Hepatocyte (in vitro differentiated cells): ENCODE measurements at places on chromosomes 6 and 20. TPM values are rescaled to one million over a fixed set of nuclear protein-coding genes. Genes with fewer than 3 reads are reported as not detected.

- no peak for DNase-seq
Measured at GRCh38 chr20:48959899-48960550, 38.5 kb downstream of the ARFGEF2 start.

DNA sequence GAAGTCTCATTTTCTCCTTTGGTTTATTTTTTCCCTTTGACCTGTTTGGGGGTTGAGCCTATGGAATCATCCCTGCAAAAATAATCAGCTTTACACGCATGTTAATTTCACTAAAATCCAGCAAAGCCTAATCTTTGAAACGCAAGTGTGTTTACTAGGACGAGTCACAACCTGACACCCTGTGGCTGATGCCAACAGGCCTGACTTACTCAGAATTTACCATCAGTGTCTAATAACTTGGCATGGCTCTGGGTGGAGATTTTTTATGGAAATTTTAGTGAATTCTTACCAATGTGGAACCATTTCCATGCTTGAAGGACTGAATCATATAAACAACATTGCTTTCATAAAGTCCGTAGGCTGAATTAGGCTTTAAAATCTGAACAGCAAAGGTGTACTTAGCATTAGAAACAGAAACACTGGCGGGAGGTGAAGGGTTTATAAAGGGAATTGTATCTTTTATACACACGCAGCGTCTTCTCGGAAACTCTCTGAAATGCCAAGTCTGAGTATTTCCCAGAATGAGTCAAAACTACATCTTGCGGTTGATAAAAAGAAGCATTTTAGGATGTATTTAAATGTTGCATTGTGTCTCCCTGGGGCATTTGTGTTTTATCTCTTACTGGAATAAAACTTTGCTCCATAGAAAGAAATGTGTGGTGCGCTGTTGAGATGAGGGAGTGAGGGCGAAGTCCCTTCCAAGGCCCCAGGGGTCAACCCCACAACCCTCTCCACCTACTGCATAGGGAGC, 81.2 kb downstream of the DACT2 start:
- DNase-seq: no peak

The DNAH8 gene
- total RNA-seq: 0.03 and 0.12 TPM in 2 replicates

DNA sequence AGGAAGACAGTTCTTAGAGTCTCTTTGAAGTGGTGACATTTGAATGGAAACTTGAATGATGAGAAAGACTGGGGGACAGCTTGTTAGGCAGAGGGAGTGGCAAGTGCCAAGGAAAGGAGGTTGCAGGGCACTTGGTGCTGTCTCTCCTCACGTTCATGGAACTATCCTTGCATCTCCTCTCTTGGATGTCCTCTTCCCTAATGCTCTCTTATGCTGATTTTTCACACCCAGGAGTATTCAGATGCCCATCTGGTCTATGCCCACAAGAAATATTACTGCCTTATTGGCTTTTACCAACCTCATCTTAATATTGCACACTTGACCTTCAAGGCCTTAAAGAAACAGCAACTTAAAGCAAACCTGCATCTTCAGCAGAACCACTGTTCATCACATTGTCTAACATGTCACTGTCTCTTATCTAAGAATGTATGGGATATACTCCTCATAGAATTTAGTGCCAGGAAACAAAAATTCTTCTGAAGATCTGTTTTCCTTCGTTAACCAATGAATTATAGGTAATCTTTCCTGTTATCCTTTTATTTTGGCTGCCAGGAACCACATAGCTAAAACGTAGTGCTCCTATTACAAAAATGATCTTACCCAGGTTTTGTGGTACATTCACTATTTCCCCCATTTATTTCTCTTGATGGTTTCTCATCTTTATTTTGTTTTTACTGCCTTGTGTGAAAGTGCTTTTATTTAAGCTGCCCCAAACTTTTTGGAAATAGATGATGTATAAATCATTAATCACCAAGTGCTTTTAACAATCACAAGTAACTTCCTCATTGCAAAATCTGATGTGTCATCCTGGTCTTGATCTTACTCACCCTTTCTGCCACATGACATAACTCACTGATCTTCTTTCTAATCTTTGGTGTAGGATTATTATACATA, 12.8 kb downstream of the RGS17 start:
- no peak for DNase-seq

DNA sequence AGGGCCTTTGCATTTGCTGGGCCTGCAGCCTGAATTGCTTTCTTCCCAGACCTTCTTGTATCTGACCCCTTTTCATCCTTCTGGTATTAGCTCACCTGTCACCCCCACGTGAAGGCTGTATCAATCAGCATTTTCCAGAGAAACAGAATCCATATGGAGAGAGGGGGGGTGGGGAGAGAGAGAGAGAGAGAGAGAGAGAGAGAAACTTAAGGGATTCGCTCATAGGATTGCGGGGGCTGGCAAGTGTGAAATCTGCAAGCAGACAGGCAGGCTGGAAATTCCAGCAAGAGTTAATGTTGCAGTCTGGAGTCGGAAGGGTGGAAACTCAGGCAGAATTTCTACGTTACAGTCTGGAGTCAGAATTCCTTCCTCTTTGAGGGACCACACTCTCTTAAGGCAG, 410.7 kb upstream of the SULF2 start:
- no peak for DNase-seq

The COL20A1 gene
- total RNA-seq: not detected in 2 replicates

GRCh38 chr6:127342296-127342945, 988 bp downstream of the ECHDC1 start:
- DNase-seq: peak; percentile 46

The ZSCAN23 gene
- 1.9 and 5.6 TPM in 2 replicates for total RNA-seq

DNA sequence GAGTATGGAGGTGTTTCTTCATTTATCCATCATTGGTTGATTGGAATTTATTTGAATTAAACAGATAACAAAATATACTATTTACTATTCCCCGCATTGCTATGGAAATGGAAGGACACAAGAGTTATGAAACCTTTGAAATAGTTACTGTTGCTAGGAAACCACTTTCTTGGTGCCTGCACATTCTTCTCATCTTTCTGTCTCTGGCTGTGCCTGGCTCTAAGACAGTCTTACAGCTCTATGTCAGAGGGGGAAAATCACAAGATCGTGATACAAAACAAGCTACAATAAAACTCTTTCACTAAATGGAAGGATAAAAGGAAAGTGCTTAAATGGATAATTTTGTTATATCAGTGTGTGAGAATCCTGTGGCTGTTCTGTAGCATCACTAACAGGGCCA, 453.0 kb downstream of the LMBRD1 start:
- DNase-seq: peak; percentile 30

DNA sequence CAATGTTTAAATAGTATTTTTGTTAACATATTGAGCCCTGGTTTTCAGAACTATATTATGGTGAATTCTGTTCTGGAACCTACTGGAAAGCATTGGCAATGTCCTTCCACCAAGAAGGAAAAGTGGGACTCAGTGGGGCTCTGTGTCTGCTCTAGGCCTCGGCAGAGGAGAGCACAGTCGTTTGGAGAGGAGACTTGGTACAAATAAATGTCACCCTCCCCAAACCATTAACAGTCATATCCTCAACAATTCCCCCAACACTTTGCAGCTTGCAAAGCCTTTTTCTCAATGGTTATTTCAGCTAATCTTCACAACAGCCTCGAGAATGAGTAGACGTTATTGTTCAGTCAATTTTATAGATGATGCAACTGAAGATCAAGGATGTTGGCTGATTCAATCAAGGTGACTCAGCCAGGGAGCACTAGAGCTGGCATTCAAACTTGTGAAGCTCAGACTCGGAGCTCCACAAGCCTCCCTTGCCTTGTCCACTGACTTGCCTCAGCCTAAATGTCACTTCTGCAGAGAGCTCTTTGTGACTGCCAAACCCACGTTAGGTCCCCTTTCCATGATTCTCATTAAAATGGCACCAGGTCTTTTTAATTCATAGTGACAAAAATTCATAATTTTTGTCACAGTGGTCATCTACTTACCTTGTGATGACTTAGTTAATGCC, 60.6 kb downstream of the TOX2 start:
- no peak for DNase-seq

DNA sequence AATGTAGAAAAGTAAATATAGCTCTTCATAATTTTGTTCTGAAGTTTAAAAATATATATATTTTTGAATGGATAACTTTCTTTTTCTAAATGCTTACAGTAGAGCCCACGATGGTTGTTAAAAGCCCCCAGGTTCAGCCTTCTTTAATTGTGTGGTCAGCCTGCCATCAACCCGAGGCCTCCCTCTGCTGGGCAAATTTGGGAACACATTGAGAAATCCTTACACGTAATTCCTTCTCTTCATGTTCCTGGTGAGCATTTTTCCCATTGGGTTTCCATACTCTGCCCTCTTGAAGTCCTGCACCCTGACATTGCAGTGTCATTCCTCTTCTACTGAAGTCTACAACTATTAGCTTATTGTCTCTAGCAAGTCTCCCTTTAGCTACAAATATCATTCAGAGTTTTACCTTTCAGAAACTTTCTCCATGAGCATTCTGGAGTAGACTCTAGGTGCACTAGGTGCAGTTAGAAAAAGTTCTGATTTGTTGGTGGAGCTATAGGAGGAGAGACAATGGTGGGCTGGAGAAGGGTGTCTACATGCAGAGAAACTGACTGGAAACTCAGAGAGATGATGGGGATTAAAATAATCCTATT, 40.6 kb downstream of the TRIM38 start:
- DNase-seq: peak; percentile 73

DNA sequence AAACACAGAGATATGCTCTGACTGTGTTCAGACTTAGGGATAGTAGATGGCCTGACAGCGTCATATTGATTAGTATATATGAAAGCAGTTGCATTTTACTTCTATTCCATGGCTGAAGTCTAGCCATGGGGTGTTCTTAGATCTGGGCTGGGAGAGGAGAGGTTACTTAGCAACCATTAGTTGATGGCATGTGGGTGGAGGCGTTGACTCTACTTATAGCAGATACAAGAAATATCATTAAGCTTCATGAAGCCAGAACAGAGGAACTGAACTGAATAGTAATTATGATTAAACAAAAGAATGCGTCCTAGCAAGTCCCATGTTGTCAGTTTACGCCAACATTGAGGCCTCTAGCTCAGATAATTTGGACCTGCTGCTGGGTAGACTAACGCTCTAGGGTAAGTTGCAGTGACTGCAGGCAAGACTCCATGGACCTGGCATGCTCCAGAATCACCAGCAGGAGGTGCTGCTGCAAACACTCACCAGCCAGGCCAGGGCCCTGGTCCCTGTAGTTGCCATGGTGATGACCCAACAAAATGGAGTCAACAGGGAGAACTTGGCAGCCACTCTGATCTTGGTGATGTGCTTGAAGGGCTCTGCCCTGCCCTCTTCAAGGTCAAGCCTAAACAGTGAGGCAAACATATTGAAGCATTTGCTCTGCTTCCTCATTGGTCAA, 477.3 kb downstream of the PREX1 start:
- DNase-seq: no peak

- no peak for DNase-seq
Measured at GRCh38 chr6:106204961-106205360, 118.8 kb downstream of the PRDM1 start.

The CD93 gene
- total RNA-seq: 2.1 and 4.1 TPM in 2 replicates

The CALHM5 gene
- 1.2 and 1.7 TPM in 2 replicates for total RNA-seq

DNA sequence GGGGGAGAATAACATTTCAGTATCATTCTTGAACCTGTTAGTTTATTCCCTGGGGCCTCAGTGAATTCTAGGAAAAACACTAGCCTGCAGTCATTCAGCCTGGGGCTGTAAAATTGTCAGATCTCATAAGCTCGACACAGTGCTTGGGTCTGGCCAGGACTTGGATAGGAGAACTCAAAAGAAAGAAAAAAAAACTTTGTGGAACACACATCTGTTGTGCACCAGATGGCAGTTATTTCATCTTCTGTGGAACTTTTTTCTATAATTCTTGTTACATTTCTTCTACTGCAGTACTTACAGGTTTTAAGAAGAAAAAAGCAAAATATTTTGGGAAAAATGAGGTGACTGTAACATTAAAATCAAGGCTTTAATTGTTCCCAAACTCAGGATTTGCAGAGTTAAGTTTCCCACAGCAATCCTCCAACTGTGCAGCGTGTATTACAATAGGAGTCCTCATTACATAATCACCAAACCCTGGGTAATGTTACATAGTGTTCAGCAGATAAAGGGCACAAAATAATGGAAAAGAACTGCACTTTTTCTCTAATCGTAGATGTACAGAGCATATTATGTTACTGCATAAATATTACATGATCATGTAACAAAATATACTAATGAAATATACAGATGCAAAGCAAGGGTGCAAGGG, 531.1 kb upstream of the CITED2 start:
- DNase-seq: no peak

DNA sequence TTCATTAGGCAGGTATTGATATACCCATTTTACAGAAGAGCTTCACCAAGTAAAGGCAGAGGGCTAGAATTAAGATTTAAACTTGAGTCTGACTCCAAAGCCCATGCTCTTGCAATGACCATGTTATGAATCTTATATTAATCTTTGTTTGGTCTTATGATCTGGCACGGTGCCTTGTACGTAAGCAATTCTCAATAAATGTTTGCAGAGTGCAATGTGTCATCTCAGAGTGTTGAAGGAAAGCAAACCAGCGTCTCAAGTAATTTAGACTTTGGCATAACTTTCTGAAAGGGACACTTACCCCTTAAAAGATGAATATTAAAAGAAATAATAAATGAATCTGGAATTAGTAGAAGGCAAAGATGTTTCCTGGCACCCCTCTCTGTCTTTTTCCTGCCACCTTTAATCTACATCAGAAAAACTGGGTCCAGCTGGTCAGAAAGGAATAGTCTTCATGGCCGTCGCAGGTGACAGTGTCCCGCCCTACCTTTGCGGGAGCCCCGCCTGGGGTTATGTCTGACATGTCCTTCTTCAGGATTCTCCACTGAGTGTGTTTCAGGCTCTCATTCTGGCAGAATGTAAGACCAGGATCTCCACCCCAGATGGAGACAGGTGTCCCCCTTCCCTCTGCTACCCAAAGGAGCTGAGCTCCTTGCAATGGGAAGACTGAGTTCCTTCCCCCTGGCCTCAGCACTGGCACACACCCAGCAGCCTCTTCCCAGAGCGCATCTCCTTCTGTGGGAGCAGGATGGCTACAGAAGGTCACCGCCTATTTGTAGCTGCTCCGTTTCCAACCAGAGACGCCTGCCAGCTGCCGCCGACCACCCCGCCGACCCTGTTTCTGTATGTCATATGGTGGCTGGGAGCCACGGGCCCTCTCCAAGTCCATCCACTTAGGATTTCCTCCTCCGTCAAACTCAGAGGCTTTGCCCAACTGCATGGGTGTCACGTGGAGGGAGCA, 266.3 kb upstream of the ECI2 start:
- no peak for DNase-seq

DNA sequence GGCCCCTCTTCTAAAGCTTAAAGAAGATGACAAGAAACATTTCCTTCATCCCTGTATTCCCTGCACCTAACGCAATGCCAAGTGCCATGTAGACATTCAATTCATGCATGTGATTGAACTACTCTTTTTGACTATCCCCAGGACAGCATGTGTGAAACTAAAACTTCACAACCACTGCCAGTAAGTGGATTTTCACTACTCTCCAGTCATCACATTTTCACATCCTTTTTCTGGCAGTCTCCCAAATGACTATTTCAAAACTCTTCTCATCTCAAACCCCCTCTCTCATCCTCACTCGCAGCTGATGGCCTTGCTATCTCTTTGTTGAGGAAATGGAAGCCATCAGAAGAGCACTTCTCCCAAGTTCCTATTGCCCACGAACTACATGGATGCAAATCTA, 122.6 kb downstream of the OPRM1 start:
- DNase-seq: no peak

GRCh38 chr20:58637466-58638213, 13.4 kb upstream of the STX16 start:
- DNase-seq: no peak

The ADAT2 gene
- total RNA-seq: 3.4 and 4.2 TPM in 2 replicates
